ENCODE measurements at places on chromosomes 12 and 14.

GRCh38 chr14:20617138-20618003, 24.1 kb downstream of the OR6S1 start:
- DNase-seq: no peak

DNA sequence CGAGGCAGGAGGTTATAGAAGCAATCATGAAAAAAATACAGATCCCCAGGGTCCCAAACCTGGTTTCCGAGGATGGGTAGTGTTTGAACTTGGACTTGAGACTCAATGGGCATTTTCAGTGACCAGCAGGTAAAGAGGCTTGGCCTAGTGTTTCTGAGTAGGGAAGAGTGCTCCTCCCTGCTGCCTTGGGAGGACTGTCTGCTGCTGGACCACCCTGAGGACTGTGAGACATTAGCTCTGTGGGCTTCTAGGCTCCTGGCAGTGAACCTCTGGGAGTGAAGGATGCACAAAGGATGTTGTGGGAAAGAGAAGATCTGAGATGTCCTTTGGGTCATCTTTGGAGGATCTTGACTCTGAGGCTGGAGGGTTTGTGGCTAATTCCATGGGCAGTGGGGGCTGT, 30.5 kb downstream of the ANKRD9 start:
- no peak for DNase-seq

- no peak for DNase-seq
These were observed 65.1 kb upstream of the ST8SIA1 start for GRCh38 chr12:22399464-22400180.

- no peak for DNase-seq
These were observed 968.5 kb downstream of the AACS start for GRCh38 chr12:126033751-126034150.

- DNase-seq: no peak
These were observed 92.5 kb upstream of the EIF5 start for GRCh38 chr14:103241531-103241930.

DNA sequence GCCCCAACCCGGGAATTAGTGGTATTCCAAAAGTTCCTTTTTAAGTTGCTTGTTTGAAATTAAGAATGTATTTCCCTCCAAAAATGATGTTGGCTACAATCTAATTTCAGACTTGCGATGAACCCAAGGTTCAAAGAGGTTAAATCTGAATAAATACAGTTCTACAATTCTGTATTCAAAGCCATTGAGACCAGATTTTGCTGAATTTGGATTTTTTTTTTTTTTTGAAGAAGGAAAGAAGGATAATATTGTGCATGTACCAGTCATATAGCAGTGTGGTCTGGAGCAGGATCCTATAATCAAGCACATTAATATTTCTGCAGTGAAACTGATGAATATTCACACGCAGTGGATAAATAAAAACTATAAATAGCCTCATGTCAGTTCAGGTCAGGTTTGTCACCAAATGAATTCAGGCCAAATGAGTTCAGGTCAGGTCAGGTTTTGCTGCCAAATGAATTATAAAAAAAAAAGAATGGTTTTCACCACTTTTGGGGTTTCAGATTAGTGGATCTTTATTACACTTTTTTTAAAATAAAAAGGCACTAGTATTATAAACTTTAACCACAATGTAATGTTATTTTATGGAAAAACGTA, 69.5 kb downstream of the CRADD start:
- no peak for DNase-seq

DNA sequence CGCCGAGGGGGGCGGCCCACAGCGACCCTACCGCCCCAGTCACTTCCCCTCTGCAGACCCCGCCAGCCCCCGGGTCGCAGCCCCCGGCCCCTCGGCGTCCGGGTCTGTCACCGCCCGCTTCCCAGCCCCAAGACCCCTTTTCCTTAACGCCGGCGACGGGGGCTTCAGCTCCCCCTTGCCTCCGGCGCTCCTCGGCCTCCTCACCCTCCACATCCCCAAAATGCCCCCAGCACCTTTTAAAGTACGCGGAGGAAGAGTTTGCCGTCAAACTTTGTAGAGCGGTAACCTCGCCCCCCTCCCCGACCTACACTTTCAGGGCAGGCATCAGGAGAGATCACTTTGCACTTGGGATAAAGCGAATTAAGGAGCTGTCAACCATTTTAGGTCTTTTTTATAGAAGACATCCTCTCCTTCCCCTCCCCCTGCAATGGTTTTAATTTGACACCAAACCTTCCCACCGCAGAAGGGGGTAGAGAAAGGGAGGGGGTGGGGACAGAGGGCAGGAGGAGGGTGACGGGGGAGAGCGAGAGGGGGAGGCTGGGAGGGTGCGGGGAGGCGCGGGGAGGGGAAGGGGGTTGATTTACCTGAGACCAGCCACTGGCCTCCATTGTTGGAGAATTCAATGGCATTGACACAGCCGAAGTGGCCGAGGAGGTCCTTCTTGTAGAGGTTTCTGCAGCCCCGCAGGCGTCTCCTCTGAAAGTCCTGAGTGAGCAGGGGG, 578 bp downstream of the DCAF5 start:
- DNase-seq: peak; percentile 62

DNA sequence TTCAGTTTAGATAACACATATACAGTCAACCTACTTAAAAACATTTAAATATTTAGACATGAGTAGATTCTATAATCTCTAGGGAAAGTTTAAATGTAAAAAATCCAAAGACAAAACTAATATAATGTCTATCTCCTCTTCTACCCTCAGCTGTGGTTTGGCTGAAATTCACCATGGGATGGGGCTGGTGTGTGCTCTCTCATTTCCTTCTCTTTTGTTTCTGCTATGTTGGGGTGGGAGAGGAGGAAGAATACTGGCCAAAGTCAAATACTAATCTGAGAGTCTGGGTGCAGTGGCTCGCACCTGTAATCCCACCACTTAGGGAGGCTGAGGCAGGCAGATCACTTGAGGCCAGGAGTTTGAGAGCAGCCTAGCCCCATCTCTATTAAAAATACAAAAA, 1673.9 kb upstream of the SEL1L start:
- no peak for DNase-seq

DNA sequence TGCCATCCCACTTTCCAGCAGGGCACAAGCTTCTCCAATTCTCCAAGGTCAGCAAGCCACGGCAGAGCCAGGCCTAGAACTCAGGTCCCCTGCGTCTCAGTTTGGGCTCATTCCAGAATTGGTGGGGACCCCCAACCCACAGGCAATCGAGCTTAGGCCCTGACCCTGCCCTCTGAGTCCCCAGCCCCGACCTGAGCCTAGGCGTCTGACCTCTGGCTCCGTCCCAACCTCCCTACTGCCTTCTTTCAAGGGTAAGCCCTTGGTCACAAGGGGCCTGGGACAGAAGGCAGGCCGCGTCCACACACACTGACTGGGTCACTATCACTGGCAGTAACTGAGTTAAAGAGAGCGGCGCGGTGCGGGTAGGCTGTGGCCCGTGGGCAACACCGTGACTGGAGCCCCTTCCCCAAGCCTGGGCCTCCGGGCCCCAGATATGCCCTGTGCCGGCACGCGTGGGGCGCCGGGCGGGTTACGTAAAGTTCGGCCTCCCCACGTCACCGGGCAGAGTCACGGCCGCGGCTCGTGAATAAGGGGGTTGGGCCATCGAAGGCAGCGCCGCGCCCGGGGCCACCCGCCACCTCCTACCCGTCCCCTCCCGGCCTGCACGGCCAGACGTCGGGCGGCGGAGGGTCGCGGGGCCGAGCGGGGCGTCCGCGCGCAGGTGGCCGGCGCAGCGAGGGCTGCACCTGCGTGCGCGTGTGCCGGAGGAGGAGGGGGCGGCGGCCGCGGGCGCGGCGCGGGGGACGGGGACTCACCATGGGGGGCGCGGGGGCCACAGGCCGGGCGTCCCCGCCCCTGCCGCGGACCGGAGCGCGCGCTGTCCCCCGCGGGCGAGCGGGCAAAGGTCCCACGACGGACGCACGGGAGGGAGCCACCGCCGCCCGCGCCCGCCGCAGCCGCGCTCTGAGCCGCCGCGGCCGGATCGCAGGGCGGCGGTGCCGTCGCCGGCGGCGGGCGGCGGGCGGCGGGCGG, 516 bp downstream of the ANKRD9 start:
- DNase-seq: peak; percentile 82

GRCh38 chr14:68940614-68941185, 38.4 kb downstream of the ACTN1 start:
- no peak for DNase-seq

DNA sequence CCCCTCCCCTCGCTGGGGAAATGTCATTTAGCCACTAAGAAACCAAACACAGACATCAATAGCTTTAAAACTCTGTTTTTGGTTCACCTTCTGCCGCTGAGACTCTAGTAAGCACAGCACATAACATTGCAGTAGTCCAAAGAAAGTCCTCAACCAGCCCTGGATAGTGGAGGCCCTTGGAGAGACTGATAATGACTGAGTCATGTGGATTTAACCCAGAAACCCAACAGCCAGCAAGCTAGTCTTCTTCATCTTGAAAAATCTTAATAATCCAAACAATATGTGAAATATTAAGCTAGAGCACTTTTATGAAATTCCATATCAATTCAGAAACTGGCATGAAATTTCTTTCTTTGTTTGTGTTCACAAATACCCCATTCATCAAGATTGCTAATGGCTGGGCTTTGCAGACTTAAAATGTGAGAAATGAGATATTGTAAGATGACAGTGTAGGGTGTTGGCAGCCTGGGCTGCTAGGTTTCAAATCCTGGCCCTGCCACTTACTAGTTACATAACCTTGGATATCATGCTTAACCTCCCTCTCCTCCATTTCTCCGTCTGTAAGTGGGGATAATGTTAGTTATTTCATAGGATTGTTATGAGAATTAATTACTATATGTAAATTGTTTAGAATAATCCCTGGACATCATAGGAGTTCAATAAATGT, 40.1 kb downstream of the RERG start:
- DNase-seq: no peak

- peak; percentile 73 for DNase-seq
These were observed 480.2 kb upstream of the PRICKLE1 start for GRCh38 chr12:43069768-43070221.

- no peak for DNase-seq
These were observed 46.9 kb downstream of the CYP46A1 start for GRCh38 chr14:99730876-99731546.

- DNase-seq: peak; percentile 99
These were observed 23.3 kb upstream of the EMP1 start for GRCh38 chr12:13173012-13173932.

DNA sequence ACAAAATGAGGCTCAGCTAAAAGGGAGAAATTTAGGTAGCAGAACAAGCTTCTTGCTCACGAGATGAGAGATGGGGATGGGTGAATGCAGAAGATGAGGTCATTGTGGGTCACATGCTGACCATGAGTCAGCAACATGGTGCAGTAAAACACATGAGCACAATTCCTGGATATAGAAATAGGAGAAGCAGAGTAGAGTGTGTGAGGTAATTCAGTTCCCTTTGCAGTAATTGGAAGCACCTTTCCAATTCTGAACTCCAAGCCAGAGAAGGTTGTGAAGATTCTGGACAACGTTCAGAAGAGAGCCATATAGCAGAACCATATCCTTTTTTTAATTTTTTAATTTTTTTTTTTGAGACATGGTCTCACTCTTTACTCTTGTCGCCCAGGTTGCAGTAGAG, 62.0 kb upstream of the LMNTD1 start:
- DNase-seq: peak; percentile 93

- peak; percentile 19 for DNase-seq
These were observed 473.0 kb downstream of the PCNX1 start for GRCh38 chr14:71380271-71380670.

DNA sequence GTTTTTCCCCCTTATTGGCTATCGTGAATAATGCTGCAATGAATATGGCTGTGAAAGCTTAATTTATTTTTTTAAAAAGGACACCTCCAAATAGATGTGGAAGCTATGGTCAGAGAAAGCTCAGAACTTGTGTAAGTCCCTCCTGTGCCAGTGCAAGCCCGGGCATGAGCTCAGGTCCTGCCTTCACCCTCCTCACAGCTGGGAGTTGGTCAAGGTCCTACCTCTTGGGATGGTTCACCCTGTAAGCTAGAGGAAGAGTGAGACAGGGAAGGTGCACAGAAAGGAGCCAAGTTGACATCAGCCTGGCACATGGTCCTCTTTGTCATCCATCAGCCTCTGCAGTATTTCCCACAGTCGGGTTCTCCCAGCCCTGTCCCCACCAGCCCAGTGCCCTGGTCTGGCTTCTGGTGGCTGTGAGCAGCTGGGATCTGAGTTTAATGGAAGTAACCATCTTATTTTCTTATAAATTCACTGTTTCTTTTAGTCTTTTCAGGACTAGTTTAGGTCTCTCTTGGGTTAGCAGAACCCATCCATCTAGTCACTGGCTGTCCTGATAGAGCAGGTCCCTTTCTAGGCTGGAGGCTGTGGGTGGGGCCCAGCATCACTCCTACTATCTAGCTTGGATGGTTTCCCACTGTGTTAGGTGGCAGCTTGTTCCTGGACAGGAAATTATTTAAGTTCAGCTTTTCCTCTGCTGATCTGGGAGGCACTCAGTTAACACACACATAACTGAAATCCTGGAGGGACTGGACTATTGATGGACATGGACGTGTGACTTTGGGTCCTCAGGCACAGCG, 11.8 kb upstream of the PLEKHG3 start:
- peak; percentile 26 for DNase-seq

GRCh38 chr12:94074216-94074979, 74.0 kb upstream of the PLXNC1 start:
- peak; percentile 69 for DNase-seq

GRCh38 chr12:92859650-92860386, 69.3 kb downstream of the EEA1 start:
- no peak for DNase-seq

DNA sequence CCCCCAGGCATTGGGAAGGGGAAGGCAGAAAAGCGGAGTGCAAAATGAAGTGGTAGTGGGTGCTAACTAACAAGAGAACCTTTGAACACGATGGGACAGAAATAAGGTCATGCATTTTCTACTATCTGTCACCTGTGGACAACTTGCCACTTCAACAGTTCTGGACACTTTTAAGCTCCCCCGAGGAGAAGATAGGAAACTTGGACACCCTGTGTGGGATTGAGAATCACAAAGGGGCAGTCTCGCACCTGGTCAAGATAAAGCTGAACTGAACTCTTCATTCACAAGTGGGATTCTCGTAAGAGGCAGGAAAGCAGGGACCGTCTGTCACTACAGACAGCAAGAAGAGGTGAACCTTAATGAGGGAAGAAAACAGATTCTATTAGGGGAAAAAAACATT, 51.6 kb downstream of the EIF2S3B start:
- no peak for DNase-seq

DNA sequence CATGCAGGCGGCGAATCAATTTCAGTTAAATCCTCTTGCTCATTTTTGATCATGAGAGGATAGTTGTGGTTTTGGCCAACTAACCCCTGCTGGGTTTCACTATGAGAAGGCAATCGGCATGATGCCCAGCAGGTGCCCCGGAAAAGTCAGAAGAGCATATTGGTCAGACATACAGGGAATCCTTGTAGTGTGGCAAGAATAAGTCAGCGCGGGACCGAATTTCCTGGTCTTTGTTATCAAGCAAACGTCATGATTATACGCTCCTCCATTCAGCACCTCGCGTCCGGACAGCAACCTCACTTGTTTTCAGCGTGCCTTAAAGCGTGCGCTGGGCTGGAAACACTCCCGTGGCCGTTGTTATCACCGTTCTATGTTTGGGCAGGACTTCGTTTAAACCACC, 1.8 kb downstream of the TBC1D30 start:
- DNase-seq: peak; percentile 61

GRCh38 chr12:26919216-26919555, 18.6 kb downstream of the INTS13 start:
- DNase-seq: no peak
